A549 treated with Mapracorat at 1 μM for 4 hours (cell line): ENCODE measurements at places on chromosomes 11 and 22. TPM values are rescaled to one million over a fixed set of nuclear protein-coding genes. Genes with fewer than 3 reads are reported as not detected.

The PTGDR2 gene
- total RNA-seq: 0.05 to 0.10 TPM (median 0.08 TPM) in 4 of 5 replicates, not detected in the other

The CASP1 gene
- 0.45 to 1.0 TPM (median 0.57 TPM) in 3 of 5 replicates, not detected in the others for total RNA-seq

The SCGB1C1 gene
- not detected in 5 replicates for total RNA-seq

The APOA4 gene
- not detected in 5 replicates for total RNA-seq

The HBE1 gene
- total RNA-seq: 0.20 TPM in 1 of 5 replicates, not detected in the others

The OR5P2 gene
- not detected in 5 replicates for total RNA-seq

The AQP11 gene
- 0.94 to 1.7 TPM (median 1.6 TPM) in 5 replicates for total RNA-seq

The MIF gene
- 518 to 960 TPM (median 932 TPM) in 5 replicates for total RNA-seq

The SPA17 gene
- 16.6 to 30.9 TPM (median 18.9 TPM) in 5 replicates for total RNA-seq
